HS-27A (cell line): ENCODE measurements at places on chromosomes 7 and 10.
A peak's percentile ranks its signal among the peaks of the same experiment; 100 is the strongest.

DNA sequence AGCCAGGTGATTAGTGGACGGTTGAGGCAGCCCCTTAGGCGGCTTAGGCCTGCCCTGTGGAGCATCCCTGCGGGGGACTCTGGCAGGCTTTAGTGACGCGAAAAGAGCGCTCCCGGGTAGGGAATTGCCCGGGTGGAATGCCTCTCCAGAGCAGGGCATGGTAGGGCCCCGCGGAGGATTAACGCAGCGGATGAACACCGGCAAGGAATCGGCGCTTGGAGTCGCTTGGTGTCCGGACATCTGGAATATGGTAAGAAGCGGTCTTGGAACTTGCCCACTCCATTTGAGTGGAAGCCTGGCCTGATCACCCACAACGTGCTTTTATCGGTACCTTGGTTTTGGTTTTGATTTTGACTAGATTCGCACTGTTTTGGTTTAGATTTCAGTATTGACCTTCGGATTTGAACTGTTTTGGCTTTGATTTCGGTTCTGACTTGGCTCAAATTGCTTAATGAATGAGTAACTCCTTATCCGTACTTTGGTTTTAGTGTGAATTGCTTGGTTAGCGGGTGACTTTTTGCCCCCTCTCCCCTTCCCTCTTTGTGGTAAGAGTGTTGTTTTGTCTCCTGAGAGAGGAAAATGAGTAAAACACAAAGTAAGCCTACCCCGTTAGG, 24.2 kb upstream of the CHST3 start:
- DNase-seq = no peak

- DNase-seq = peak; percentile 9
These were observed 11.9 kb upstream of the LRRC27 start for GRCh38 chr10:132319853-132320653.

DNA sequence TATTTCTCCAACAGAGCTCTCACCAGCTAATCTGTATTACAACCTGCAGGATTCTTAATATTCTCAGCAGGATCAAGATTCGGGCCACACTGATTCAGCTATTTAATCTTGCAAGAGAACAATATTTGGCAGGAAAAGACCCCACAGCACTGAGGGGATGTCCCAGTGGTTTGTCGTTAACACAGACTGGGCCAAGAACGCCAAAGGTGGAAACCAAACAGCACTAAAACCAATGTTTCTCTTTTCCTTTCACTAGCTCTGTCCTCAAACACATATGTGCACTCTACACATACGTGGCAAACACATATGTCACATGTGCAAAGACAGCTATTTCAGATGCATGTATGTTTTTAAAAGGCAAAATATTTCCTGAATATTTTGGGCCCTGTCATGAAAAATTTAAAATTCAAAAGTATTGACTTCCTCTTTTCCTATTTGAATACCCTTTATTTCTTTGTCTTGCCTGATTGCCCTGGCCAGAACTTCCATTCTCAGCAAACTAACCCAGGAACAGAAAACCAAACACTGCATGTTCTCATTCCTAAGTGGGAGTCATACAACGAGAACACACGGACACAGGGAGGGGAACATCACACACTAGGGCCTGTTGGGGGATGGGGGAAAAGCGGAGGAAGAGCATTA, 51.7 kb upstream of the NEBL start:
- no peak for DNase-seq

DNA sequence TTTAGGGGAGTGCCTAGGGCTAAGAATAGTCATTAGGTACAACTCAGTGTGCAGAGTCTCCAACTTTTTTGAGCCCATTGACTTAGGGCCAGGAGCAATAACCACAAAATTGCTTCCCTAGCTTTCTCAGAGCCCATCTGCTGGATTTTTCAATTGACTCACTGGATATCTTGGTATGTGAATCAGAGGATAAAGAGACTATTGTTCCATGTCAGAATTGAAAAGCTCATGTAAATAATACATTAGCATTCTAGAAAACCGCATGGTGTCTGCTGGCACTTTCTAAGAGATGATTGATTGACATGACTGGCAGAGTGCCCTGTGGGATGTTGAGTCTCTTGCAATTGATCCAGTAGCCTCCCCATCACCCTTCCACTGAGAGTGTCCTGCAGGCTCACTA, 246.2 kb downstream of the CCDC7 start:
- DNase-seq = peak; percentile 31

DNA sequence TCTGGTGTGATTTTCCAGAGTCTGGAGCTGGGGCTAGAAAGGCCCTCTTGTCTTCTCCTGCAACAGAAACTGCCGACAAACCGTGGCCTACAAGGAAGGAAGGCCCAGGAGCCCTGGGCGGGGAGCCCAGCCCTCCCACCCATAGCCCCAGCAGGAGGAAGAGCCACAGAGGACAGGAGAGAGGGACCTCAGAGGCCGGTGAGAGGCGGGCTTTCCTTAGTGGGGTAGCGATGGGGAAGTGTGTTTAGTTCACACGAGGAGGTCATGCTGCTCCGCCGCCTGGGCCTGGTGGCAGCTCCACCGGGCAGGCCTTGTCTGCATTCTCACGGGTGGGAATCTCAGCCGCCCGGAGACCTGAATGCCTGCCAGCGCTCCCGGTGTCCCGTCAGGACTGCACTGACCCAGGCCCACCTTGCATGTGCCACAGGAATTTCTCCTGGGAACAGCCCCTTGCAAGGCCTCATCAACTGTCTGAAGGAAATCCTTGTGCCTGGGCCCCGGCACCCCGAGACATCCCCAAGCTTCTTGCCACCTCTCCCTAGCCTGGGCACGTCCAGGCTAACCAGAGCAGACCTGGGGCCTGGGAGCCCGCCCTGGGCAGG, 50.9 kb downstream of the ZNF467 start:
- no peak for DNase-seq

GRCh38 chr7:96014617-96015016, 242.3 kb downstream of the DYNC1I1 start:
- DNase-seq = no peak

GRCh38 chr10:33196710-33197491, 137.6 kb downstream of the NRP1 start:
- no peak for DNase-seq

DNA sequence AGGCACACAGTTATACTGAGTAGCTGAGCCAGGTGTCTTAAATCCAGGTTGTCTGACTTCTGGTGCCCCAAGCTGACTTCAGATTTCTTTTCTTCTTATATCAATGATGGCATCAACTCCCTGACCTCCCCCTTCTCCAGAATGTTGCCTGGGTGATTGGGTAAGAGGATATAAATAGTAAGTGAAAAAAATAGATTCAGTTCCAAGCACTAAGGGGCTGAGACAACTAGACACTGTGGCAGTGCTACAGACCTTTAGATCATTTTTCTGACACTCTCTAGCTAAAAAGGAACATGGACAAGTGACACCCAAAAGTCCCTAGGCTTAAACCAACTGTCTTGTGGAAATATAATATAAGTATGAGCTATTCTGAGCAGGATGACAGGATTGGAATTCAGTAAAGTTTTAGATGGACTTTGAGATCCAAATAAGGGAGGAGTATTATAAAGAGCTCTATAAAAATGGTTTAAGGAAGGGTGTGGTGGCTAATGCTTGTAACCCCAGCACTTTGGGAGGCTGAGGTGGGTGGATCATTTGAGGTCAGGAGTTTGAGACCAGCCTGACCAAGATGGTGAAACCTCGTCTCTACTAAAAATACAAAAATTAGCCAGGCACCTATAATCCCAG, 589.1 kb upstream of the GALNT17 start:
- DNase-seq = no peak

- DNase-seq = no peak
These were observed 84.1 kb downstream of the SNX10 start for GRCh38 chr7:26375726-26376174.

- DNase-seq = no peak
These were observed 91.5 kb downstream of the VPS41 start for GRCh38 chr7:38817526-38817925.

DNA sequence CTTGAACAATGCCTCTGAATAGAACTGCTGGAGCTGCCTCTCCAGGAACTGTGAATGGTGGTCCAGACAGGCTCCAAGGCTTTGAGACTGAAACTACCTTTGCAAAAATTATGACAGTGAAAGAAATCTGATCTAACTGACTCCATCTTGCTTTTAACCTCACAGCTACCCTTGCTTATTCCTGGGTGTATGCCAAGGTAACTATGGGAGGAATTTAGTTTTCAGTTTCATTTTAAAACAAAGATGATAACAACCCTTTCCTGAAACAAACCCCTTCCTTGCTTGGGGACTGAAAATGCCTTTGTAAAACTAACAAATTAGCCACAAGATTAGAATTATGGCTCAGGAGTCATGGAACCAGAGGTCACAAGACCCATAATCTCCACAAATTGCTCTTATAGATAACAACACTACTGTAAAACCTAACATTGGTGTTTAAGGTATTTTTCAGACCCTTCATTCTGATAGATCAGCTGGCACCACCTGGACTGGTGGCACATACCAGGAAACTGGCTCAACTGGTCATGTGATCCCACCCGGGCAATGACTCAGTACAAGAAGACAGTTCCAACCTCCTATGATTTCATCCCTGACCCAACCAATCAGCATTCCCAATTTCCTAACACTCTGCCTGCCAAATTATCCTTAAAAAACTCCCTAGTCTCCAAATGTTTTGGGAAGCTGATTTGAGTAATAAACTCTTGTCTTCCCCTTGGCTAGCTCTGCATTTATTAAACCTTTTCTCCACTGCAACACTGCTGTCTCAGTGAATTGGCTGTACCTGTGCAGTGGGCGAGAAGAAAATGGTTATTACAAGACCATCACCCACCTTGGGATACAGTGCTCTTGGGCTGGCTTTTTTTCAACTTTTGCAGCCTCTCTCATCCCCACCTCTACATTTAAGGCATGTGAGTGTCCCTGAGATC, 608.1 kb downstream of the TYW1 start:
- DNase-seq = no peak

DNA sequence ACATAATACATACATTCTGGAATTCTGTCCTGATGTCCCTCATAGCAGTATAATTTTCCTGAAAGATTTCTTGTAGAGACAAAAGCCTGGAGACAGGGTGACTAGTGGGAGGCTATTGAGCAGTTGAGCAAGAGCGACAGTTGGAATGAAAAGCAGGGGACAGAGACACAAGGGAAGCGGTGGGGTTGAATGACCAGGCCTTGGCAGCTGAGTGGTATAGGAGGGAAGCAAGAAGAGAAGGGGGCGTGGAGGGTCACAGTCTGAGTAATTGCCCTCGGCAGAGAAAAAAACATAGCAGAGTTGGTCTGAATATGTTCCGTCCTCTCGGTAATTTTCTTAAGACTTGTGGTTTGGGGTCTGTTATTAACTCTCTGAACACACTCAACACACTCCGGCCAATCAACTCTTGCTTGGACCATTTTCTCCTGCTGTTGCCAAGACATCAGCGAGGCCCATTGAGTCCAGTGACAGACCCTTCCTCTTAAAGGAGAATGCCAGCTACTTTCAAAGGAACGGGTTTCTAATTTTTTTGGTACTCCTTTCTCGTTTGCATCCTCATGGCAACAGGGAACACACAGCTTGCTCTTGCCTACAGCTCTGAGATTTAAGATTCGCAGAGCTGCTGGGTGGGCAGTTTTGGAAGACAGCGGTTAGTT, 5.3 kb upstream of the ACTR3B start:
- DNase-seq = no peak

GRCh38 chr10:114246679-114247305, 7.7 kb downstream of the VWA2 start:
- DNase-seq = no peak

DNA sequence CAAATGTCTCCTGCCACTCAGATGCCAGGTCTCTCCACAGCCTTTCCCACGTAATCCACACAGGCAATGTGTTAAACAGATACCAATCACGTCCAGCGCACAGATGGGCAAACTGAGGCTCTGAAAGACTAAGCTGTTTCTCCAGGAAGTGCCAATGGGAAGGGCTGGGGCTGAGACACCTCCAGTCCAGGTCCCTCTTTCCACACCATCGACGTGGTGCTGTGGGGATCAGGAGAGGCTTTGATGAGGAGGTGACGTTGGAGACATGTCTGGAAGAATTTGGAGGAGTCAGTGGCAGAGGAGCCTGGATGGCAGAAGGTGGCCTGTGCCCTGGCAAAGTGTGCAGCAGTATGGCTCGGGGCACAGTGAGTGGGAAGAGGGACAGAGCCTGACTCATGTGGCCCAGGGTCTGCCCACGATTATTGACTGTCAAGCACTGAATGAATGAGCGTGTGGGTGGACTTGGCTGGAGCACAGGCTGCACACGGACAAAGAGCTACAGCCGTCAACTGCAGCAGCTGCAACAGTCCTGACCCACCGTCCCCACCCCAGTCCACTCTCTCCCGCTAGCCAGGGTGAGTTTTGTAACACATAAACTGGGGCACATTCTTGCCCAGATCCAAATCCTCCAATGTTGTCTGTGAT, 40.8 kb upstream of the HSPA12A start:
- no peak for DNase-seq

GRCh38 chr10:110842326-110842904, 29.3 kb upstream of the PDCD4 start:
- no peak for DNase-seq

GRCh38 chr7:25985196-25985595, 166.8 kb upstream of the NFE2L3 start:
- no peak for DNase-seq

DNA sequence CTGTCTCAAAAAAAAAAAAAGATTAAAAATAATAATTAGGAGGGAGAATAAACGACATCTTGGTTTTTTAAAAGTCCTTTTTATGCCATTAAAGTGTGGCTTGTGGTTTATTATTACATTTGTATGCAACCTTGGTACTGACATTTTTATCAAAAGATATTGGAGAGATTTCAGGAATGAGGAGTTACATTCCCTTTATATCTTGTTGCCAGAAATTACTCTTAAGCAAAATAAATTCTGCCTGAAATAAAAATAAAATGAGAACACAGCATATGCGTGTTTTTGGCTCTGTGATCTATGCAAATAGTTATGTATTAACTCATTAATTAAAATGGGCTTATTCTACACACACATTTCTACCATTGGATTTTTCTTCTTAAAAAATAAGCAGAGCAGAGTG, 202.4 kb downstream of the BICC1 start:
- no peak for DNase-seq

DNA sequence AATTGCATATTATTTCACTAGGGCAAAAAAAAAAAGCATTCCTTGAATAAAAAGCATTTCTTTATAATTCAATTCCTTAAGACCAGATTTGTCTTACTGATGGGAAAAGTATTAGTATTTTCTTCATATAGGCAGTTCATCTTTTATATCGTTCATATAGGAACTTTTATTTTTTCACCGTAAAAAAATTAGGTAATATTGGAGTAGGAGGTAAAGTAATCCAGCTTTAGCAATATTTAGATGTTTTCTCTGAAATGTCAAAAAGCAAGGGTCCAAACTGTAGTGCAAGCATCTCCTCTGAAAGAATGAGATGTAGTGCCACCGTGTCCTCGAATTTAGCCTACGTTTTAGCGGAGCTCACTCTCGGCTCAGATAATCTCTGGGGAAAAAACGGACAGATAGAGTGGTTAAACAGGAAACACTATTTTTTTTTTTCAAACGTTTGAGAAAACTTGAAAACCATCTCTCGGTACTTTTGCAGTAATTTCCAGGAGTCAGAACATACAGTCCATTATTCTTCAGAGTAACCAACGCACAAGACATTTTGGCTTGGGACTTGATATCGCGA, 5.5 kb upstream of the SPAG6 start:
- no peak for DNase-seq

- no peak for DNase-seq
These were observed 168.4 kb upstream of the PODXL start for GRCh38 chr7:131724776-131725345.

GRCh38 chr7:13024121-13024674, 336.8 kb downstream of the ARL4A start:
- DNase-seq = no peak

- DNase-seq = no peak
These were observed 103.3 kb downstream of the FAM107B start for GRCh38 chr10:14671386-14671831.

GRCh38 chr7:100991631-100992030, 22.3 kb downstream of the MUC12 start:
- no peak for DNase-seq
